ENCODE measurements at places on chromosomes 1 and 21. TPM values are rescaled to one million over a fixed set of nuclear protein-coding genes. Genes with fewer than 3 reads are reported as not detected.

DNA sequence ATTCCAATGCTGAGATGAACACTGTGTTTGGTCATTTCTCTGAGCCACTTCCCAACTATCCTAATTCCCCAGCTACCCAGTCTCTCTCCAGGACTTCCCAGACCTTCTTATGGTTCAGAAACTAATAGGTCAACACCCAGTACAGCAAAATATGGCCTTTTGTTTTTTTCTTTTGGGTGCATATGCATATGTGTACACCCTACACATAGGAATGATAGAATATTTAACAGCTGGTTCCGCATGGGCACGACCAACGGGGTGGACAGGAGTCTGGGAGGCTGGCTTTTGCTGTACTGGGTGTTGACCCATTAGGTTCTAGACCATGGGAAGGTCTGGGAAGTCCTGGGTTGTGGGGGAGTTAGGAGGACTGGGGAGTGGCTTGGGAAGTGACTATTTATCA lies 143.9 kb downstream of the MRPS6 start:
- DNase-seq, result no peak

The NBPF4 gene
- total RNA-seq, result not detected

GRCh38 chr1:153956997-153957715 lies 1.3 kb downstream of the CRTC2 start:
- DNase-seq, result no peak

GRCh38 chr1:107776900-107777663 lies 187.9 kb downstream of the VAV3 start:
- no peak for DNase-seq

The DEGS1 gene
- total RNA-seq, result 5.8 TPM
